SW 1271 (cell line): ENCODE measurements at places on chromosomes 4 and X.
A peak's percentile ranks its signal among the peaks of the same experiment; 100 is the strongest.

GRCh38 chr4:15340332-15340731 is 87.5 kb upstream of the C1QTNF7 start:
- no peak for DNase-seq

DNA sequence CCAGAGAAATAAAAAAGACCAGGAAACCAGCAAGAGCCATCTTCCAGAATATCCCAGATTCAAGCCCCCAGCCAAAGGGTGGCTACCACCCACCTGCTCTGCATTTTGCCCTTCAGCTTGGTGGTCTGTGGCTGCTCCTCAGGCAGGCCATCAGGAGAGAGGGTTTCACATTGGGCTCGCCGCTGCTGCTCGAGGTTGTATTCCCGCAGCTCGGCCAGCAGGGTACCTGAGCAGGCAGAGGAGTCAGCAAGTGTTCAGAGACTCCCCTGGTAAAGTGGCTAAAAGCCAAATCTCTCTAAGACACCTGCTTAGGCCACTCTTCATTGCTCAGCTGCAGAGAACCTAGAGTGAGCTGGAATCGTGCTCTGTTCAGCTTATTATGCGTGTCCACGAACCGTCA is 110.8 kb upstream of the HSD17B10 start:
- DNase-seq: no peak

- DNase-seq: no peak
Observed at GRCh38 chrX:103187953-103188475, 26.9 kb upstream of the BEX4 start.

GRCh38 chr4:159563257-159563656 is 460.4 kb downstream of the RAPGEF2 start:
- no peak for DNase-seq

DNA sequence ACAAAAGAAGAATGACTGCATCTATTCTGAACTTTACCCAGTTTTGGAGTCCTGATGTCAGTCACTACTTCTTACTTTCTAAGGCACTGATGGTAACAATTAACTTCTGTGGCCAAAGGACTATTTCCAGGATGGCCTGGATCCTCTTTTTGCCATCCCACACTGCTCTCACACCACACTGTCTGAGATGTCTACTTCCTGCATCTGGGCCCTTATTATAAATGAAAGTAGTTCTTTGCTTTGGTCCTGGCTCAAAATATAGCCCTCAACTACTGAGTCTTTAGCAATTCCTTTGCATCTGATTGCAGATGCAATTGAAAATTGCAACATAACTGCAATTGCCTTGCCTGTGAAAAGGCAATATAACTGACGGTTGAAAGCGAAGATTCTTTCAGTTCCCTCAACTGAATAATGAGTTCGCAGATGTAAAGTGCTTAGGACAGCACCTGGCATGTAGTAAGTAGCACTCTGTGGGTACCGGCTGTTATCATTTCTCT is 44.2 kb downstream of the COQ2 start:
- no peak for DNase-seq

- DNase-seq: no peak
Observed at GRCh38 chr4:153668647-153669046, 15.4 kb upstream of the TLR2 start.

GRCh38 chrX:75887833-75888232 is 102.8 kb upstream of the MAGEE2 start:
- no peak for DNase-seq

- DNase-seq: no peak
Observed at GRCh38 chr4:34193451-34194154, 2050.7 kb downstream of the ARAP2 start.

- DNase-seq: no peak
Observed at GRCh38 chr4:23685471-23685870, 204.4 kb downstream of the PPARGC1A start.

- DNase-seq: no peak
Observed at GRCh38 chr4:143260750-143261149, 75.9 kb upstream of the GAB1 start.

GRCh38 chr4:106365613-106366012 is 3.0 kb downstream of the GIMD1 start:
- peak; percentile 7 for DNase-seq

DNA sequence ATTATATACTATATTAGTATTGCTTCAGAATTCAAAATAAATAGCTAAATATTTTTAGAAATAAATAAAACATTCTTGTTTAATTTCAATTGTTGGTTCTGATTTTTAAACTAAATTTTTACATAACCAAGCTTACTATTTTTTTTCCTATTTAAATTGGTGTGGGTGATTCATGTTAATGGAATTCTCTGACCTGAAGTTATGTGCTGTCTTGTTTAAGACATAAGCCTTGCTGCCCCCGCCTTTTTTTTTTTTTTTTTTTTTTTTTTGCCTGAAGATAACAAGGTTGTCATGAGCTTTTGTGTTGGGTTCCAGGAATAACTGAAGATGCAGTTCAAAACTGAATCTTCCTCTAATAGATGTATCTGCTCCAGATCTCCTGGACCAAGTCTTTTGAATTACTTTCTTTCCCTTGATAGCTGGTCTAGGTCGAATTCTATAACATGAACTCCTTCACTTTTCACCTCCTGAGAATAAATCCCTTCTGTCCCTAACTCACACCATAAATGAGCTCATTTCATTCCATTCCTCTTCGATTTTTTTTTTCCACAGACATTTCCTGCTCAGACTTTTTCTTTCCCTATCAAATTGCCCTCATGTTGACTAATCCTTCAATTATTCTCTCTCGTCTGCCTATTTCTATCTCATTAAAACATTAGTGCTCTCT is 261.5 kb upstream of the FTHL17 start:
- no peak for DNase-seq

- DNase-seq: no peak
Observed at GRCh38 chrX:69131886-69132285, 33.4 kb downstream of the PJA1 start.

DNA sequence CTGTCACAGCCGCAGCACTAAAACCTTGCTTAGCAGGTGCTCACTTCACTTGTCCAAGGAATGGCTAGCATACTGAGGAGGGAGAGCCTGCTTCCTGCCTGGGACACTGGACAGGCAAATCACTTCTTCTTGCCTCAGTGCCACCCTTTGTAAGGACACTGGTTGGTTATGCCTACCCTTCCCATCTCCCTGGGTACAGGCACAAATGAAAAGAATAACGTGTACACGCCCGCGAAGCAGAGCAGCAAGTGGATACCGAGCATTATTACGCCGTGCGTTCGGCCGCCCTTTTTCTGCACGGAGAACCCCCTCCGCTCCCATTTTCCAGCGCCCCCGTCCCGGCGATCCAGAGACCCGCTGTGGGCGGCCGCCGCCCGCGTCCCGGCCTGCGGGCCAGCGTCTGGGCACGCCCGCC is 338 bp upstream of the KLHL2 start:
- DNase-seq: no peak

GRCh38 chrX:23844502-23845138 is 61.6 kb downstream of the SAT1 start:
- no peak for DNase-seq

- no peak for DNase-seq
Observed at GRCh38 chr4:125369098-125369497, 54.3 kb downstream of the FAT4 start.

GRCh38 chr4:6840062-6840976 is 57.8 kb downstream of the KIAA0232 start:
- DNase-seq: no peak

DNA sequence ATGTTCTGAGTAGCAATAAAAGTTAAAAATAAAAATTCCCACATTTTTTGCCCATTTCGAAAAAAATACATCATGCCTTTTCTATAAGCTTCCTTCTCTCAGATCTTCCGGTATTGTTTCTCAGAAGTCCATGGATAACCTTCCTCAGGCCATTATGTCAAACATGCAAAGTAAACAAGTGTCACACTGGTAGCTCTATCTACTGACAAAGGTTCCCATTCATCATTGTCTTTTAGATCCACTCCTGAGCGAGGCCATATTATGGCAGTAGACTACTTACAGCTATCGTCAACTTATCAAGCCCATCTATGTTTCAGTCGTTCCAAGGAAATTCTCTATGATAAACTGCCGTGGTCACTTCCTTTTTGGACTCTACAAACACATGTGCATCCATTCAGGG is 1068.2 kb downstream of the GLUD2 start:
- no peak for DNase-seq

- no peak for DNase-seq
Observed at GRCh38 chr4:51906167-51906958, 63.4 kb downstream of the DCUN1D4 start.

DNA sequence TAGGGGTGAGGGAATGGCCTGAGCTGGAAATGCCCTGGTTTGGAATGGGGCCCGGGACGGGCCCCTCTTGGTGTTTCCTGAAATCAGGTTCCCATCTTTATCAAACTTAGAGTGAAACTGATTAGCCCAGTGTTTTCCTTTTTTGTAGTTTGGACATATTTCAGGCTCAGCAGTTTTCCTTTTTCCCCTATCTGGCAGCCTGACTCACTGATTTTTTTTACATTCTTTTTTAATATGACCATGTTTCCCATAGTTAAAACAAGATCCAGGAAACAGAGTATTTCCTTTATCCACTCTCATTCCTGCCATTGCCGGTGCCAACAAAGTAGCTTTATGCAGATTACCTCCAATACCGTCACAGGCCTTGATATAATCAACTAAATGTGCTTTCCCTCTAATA is 20.5 kb upstream of the C4orf17 start:
- no peak for DNase-seq

GRCh38 chr4:140996766-140997165 is 136.5 kb downstream of the RNF150 start:
- DNase-seq: no peak

DNA sequence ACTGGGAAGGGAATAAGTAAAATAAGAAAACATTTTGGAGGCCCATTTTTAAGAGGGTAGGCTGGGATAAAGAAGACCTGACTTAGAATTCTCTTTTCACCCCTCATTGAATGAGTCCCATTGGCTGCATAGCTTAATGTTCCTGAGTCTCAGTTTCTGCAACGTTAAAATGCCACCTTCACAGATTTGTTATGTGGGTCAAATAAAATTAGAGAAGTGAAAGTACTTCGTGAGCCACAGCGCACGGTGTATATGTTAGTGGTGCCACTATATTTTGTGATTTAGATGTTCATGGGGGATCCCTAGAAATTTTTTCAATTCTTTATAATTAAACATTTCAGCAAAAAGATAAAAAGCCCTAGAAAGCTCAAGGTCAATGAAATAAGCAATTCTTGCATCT is 109.2 kb upstream of the HS3ST1 start:
- DNase-seq: no peak

GRCh38 chr4:11470438-11471045 is 41.8 kb upstream of the HS3ST1 start:
- DNase-seq: no peak

DNA sequence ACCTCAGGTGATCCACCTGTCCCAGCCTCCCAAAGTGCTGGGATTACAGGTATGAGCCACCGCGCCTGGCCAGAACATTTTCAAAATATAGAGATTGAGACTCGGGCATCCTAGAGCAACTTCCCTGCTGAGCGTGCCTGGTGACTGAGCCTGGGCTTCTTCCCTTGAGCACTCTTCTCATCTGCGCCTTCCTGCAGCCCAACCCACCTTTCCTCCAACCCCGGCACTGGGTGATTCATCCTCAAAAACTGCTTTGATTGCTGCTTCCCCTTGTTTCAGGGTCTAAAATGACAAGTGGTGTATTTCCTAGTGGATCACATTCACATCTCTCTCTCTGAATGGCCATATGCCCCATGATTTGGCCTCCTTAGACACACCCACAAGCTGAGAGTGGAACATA is 37.8 kb downstream of the PHKA2 start:
- no peak for DNase-seq

DNA sequence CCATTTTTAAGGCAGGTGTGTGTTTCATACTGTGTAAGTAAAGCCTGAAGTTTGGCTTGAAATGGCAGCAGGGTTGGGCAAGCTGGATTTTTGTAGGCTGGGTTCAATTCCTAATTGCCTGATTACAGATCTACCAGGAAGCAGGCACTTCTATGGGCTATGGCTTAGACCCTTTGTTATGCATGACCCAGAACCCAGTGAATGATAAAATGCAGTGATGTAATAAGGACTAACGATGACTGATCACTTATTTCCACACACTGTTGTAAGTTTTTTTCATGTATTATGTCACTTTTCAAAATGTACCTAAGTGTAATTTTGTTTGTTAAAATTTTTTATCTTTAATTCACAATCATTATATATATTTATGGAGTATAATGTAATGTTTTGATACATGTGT is 8.6 kb downstream of the LANCL3 start:
- no peak for DNase-seq

DNA sequence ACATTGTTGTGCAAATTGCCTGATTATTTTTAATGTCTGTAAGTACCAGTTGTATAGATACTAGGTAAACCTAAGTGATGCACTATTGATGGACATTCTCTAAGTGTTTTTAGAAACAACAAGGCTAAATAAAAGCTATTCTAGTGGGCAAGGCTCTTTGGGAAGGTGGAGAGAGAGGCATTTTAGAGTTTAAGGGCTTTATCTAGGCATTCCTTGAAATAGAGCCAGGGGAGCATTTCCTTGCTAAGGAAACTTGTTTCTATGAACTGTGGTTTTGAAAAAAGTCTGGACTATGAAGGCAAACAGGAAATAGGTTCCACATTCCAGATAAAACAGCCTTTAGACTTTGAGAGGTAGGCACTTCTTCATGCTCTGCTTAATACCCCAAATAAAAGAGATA is 23.8 kb downstream of the BMX start:
- no peak for DNase-seq

GRCh38 chrX:73262991-73263390 is 48.3 kb upstream of the NAP1L2 start:
- peak; percentile 2 for DNase-seq

DNA sequence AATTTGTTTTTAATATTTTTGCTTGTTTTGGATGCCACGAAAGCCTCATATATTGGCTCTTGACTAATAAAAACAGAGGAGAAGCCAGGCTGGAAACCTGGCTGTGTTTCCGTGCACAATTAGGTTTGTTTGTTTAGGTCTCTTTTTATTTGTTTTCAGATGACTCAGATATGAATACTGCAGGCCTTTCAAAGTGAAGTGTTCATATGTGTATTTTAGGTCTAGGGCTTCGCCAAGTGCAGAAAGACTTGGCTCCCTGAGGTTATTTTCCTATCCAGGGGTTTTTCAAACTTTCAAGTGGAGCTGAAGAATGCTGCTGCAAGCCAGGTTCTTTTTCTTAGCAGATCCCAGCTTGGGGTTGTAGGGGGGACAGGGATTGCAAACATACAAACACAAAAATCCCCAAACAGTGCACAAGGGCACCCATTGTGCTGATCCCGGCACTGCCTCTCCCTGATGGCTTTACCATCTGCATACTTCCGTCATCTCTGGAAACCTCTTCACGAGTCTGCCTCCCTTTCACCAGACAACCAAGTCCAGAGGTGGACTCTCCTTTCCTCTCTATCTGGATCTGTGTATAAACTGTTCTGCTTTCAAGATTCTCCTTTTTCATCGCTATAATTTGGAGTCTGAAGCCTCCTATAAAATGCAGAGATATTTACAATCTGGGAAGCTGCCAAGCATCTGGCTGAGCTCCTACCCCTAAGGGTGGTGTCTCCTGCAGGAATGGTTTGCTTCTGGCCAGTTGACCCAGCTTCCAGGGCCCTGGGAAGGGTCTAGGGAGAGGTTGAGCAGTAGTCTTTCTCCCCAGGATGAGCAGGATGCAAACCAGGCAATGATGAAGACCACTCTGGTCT is 108.6 kb downstream of the SMIM20 start:
- no peak for DNase-seq
